ENCODE measurements at places on chromosomes 12 and 14.

DNA sequence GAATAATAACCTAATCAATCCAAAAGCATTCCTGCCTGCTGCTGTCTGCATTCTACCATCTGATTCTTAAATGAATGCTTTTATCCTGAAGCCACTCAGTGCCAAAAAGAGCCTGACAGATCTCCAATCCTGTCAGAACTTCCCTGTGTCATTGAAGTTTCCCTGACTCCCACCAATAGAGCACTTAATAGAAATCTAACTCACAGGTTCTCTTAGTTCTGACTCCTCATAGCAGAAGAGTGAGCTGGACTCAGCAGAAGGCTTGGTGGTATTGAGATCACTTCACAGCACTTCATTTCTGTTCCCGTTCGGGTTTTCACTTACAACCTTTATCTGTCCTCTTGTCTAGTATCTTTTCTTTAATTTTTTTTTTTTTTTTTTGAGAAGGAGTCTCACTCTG is 102.6 kb downstream of the OTOGL start:
- no peak for DNase-seq

DNA sequence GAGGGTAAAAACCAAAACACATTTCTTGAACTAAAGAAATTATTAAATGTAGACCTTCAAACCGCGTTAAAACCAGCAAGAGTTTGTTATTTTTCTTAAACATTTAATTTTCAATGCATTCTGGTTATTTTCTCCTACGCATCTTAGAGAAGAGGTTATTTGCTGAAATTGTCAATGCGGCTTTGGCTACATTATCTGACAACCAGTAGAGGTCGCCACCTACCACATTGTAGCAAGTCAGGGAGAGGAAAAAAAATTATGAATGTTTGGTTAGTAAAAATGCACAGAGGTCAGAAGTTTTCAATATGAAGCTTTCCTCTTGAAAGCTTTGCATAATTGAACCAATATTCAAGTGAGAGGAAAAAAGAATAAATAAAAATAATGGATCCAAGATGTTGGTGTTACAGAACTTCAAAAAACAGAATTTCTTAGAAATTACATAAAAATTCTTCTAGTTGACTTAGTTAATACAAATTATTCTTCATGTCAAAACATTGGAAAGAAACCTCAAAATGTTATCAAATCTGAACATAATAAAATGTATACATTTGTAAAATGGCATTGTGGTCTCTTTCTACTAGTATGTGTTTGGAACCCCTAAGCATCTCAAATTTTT is 159.4 kb upstream of the TMTC2 start:
- DNase-seq: peak; percentile 34

DNA sequence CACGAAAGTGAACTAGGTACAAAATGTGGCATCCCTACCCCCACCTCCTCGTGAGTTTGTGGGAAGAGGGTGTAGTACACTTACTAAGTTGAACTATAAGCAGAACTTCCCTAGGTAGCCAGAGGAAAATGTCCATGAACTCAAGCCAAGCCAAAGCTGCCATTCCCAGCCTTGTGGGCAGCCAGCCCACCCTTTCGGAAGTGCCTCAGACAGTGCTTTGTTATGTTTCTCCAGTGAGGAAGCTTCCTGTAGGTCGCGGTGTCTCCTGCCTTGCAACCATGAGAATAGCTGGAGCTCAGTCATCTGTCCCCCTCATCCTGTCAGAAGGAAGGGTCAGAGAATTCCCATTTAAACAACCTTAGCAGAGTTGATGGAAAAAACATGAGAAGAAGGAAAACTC is 266.9 kb downstream of the DUSP6 start:
- DNase-seq: no peak

- no peak for DNase-seq
Measured at GRCh38 chr12:130301559-130301958, 36.1 kb upstream of the PIWIL1 start.

GRCh38 chr12:96988919-96989318 is 81.9 kb downstream of the NEDD1 start:
- no peak for DNase-seq

- DNase-seq: peak; percentile 81
Measured at GRCh38 chr14:85234156-85235025, 295.6 kb upstream of the FLRT2 start.

DNA sequence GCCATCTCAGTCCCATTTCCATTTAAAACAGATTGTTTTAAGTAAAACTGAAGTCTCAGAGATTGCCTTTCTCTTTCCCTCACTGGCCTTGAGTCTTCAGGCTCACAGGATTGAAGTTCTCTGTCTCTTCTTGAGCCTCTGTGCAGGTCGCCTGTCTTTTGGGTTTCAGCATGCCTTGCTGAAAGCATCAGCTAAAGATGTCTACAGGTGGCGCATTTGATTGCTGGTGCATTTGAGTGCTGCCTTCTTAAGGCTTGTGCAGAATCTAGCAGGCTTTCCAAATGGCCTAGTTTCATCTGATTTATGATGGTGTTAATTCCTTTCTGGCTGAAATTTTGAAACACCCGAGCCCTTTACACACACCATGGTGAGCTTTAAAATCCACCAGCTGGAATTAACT is 1062.2 kb upstream of the FBXO33 start:
- no peak for DNase-seq

GRCh38 chr12:111664961-111665865 is 20.5 kb downstream of the BRAP start:
- DNase-seq: no peak

GRCh38 chr12:10130042-10130441 is at the start of gene CLEC7A:
TSS of gene CLEC7A (minus strand) at chr12:10130199. CDS start at chr12:10130082, 117 bp downstream.
- no peak for DNase-seq

DNA sequence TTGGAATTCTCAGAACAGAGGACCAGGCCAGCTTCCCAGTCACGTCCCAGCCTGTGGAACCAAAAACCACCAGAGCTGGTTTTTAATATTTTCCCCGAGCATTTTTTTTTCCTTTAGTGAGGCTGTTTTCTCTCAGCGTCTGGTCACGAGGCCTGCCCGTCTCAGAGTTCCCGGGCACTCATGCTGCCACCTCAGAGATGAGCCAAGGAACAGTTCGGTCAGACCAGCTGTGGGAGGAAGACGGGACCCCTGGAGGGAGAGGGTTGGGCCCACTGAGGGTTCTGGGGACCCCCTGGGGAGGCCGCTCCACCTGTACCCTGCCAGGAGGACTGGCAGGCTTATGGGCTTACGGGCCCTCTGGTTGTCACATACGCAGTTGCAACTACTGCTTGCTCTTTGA is 39.9 kb downstream of the JDP2 start:
- DNase-seq: no peak

GRCh38 chr14:80987235-80988032 is 32.0 kb downstream of the TSHR start:
- DNase-seq: peak; percentile 60

- no peak for DNase-seq
Measured at GRCh38 chr12:53927220-53928029, 11.2 kb upstream of the HOXC13 start.

GRCh38 chr12:20183563-20183962 is 184.8 kb upstream of the PDE3A start:
- no peak for DNase-seq

GRCh38 chr14:22535126-22535525 is 53.9 kb downstream of the DAD1 start:
- DNase-seq: no peak

DNA sequence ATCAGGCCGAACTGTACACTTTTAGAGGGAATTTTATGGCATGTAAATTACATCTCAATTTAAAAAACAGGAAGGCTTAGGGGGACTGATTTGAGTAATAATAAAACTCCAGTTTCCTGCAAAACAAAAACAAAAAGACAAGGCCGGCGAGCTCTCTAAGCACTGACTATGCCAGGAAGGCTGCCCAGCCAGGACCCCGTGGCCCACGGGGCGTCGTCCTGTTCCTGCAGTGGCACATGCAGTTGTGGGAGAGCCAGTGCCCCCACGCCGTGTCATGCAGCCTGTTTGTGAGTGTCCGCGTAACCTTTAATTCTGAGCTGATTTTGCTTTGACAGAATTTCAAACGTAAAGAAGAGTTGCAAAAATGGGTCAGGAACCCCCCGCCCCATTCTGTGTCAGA is 10.5 kb downstream of the XRCC3 start:
- no peak for DNase-seq

Data from RWPE1 (cell line).